ENCODE measurements at places on chromosomes 1 and 21.

DNA sequence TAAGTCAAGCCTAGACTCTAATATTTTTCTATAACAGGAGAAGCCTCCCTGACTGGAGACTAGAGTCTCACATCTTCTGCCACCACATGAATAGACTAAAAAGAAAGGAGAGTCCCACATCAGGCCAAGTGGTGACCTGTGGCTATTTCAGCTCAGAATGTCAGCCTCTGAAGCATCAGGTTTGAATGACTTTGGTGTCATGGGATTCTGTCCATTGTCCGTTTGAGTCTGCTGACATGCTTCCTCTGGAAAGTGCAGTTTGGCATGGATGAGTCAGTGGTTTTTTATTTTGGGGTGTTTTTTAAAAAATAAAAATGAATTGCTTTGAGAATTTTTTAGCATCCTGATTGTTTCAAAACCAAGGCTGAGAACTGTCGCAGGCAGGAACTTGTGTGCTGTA lies 19.5 kb downstream of the DYRK3 start:
- DNase-seq: no peak

- no peak for DNase-seq
Observed at GRCh38 chr1:38028105-38028591, 15.6 kb downstream of the UTP11 start.

- no peak for DNase-seq
Observed at GRCh38 chr1:246308533-246309075, 198.5 kb downstream of the SMYD3 start.

GRCh38 chr1:116680752-116681151 lies 13.2 kb upstream of the IGSF3 start:
- no peak for DNase-seq

DNA sequence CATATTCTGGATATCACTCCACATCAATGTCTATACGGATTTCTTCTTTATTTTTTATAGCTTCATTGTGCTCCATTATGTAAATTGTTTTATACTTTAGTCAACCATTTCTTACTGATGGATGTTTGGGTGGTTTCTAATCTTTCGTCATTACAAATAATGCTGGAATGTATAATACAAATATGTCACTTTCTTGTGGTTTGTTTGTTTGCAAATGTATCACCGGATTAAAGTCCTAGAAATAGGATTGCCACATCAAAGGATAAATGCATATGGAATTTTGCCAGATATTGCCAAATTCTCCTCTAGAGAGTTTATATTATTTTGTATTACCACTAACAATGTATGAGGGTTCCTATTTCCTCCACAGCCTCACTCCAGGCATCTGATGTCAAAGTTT lies 48.7 kb upstream of the PRDM2 start:
- no peak for DNase-seq

DNA sequence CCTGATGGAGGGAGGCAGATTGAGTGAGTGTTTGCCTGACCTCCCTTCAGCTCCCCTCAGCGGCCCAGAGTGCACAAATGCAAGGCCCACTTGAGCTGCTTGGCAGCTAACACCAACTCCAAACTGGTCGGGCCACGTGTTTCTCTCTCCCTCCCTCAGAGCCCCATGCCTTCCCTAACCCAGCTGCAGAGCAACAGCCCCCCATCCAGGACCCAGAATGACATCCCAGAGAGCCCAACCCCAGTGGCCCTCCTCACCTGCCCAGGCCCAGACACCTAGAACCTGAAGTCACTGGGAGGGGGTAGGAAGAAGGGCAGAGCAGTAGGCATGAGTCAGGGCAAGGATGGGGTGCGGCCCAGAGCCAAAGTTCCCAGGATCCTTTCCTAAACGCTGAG lies 789 bp upstream of the S100A14 start:
- no peak for DNase-seq

DNA sequence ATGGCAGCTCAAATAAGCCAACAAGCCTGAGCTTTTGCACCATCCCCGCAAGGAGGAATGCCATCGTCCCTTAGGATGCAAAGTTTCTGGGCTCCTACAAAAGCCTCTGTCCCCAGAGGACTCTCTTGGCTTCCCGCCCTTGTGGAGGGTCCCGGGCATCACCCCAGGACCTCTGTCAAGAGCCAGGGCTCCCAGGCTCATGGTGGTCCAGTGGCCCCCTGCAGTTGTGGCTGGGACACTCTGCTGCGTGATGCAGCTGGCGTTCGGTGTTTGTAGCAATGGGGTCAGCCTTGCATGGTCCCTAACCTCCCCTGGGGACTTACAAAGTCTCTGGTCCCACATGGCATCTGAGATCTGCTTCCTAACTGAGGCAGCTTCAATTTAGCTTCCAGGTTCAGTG lies 104.7 kb downstream of the RIPK4 start:
- no peak for DNase-seq

DNA sequence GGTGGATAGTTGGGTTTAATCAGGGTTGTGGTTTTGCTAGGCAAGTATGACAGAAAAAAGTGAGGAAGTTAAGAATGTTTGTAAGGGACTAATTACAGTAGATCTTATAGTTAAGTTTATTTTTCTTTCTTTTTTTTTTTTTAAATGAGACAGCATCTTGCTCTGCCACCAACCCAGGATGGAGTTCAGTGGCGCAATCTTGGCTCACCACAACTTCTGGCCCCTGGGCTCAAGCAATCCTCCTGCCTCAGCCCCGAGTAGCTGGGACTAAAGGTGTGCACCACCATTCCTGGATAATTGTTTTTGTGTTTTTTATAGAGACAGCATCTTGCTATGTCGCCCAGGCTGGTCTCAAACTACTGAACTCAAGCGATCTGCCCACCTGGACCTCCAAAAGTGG lies 41.7 kb downstream of the EYA3 start:
- no peak for DNase-seq

DNA sequence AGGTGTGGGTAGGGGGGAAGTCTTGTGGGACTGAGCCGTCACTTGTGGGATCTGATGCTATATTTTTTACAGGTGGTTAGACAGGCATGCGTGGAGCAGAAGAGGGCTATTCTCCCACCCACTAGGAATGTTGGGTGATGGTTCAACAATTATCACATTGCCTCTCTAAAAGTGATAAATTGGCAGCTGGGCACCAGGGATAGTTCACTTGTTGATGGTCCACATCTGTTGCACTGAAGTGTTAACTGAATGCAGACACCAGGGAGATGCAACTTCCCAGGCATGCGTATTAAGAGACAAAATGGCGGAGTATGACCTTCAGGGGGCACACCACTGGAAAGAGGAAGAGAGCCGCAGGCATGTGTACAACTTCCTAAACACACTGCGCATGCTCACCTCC lies 193.3 kb upstream of the TNR start:
- no peak for DNase-seq

- DNase-seq: peak; percentile 1
Observed at GRCh38 chr1:179448437-179449149, 82.8 kb downstream of the AXDND1 start.

DNA sequence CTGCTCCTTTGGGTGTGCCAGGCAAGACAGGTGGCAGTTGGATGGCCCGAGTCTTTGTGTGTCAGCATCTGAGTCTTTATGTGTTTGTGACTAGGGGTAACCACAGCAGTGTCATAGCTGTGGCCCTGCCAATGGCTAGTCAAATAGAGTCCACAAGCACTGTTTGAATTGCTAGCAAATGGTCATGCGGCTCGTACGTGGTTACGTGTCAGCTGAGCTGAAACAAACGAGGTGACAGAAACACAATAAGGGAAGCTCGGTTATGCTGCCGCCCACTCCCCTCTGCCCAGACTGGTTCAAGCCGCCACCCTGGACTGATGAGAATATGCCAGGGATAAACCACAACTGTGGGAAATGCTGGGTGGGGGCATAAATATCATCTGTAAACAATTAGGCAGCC lies 174.3 kb upstream of the LMO4 start:
- DNase-seq: no peak

- DNase-seq: no peak
Observed at GRCh38 chr21:44840771-44841170, 22.9 kb upstream of the SUMO3 start.

DNA sequence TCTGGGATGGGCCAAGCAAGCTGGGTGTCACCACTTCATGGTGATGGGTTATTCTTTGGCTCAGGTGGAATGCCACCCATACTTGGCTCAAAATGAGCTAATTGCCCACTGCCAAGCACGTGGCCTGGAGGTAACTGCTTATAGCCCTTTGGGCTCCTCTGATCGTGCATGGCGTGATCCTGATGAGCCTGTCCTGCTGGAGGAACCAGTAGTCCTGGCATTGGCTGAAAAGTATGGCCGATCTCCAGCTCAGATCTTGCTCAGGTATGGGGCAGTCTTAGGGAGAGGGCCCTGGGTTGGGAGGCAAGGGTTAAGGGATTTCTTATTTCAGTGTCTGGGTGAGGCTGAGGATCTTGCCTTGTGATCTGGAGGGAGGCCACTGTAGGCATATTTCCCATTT lies 15.4 kb upstream of the NASP start:
- DNase-seq: no peak

- no peak for DNase-seq
Observed at GRCh38 chr1:89721351-89721750, 88.4 kb downstream of the LRRC8C start.

All from substantia nigra (tissue), 51 donors.